ENCODE measurements at places on chromosomes 2 and 18.

- DNase-seq, result no peak
Measured at GRCh38 chr2:54618646-54619565, 104.6 kb upstream of the EML6 start.

- DNase-seq, result no peak
Measured at GRCh38 chr2:214987261-214987660, 151.2 kb downstream of the ABCA12 start.

DNA sequence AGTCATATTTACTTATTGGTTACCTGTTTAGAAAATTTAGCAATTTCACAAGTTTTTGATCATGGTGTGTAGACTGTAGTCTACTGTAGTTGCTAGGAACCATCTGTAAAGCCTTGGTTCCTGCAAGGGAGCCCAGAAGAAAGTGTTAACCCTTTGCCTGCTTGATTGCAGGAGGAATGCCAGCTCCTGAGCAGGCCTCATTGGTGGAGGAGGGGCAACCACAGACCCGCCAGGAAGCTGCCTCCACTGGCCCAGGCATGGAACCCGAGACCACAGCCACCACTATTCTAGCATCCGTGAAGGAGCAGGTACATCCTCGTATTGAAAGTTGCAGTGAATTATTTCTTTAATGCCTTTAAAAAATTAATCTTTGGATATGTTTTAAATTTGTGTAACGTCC lies 76.3 kb downstream of the PKP4 start:
- no peak for DNase-seq

DNA sequence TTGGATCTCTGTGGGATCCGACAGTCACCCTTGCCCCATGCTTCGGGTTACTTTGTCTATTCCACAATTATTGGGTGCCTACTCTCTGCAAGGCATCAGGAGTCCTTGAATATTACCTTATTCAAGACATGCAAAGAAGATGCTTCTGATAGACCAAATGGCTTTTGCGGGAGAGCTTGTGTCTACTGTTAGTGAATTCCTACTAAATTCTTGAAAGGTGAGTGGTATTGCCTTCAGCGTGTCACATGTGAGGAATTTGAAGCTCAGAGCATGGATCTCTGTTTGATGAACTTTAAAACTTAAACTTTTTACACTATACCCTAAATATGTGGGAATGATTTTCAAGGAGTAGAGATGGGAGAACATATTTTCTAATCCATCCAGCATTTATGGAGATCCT lies 184.4 kb downstream of the LTBP1 start:
- DNase-seq, result no peak

DNA sequence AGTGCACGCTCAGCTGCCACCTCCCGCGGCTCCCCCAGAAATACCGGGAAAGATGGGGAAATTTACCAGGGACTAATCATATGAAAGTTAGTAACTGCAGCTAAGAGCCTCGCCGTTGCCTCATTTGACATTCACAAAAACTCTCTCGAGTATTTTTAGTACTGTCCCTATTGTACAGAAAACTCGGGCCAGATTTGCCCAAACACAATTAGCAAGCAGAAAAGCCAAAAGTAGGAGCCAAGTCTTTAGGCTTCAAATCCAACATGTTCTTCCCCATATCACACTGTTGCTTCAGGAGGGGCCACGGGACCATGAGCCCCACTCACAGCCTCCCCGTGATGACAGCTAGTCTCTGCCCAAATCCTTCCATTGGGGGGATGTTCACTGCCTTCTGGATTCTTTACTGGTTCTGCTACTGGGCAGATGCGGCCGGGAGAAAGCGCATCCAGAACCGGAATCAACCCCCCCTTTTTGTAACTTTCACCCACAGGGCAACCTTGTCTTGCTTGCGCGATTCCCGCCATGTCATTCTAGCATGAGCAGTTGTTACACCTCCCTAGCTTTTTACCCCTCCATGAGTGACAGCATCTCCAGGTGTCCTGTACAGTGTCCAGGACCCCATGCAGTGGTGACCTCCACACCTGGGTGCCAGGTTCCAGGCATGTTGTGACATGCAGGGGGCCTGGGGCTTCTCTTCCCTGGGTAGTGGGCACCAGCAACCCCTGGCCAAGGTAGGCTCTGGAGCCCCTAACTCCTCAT lies 35.2 kb downstream of the CENPO start:
- no peak for DNase-seq

- no peak for DNase-seq
Measured at GRCh38 chr2:183950673-183951072, 647.7 kb upstream of the ZNF804A start.

- no peak for DNase-seq
Measured at GRCh38 chr2:128531856-128532255, 213.2 kb upstream of the HS6ST1 start.

- no peak for DNase-seq
Measured at GRCh38 chr2:187988348-187988747, 303.3 kb upstream of the GULP1 start.

DNA sequence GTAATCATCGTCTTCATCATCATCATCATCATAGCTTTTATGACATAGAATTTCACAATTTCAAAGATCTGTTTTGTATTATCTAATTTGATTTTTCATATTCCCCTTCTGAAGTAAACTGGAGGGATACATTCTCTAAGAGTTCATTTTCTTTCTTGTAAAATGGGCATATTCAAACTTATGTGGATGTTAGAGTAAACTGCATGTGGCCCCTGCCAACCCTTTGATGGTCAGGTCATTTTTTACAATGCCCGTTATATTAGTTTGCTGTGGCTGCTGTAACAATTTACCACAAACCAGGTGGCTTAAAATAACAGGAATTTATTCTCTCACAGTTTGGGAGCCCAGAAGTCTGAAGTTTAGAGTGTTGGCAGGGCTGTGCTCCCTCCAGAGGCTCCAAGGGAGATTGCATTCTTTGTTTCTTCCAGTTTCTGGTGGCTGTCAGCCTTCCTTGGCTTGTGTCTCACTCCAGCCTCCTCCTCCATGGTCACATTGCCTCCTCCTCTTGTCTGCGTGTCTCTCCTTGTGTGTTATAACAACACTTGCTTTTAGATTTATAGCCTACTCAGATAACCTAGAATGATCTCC lies 127.5 kb upstream of the MMADHC start:
- DNase-seq, result no peak

- no peak for DNase-seq
Measured at GRCh38 chr2:237961637-237962036, 5.2 kb upstream of the UBE2F start.

DNA sequence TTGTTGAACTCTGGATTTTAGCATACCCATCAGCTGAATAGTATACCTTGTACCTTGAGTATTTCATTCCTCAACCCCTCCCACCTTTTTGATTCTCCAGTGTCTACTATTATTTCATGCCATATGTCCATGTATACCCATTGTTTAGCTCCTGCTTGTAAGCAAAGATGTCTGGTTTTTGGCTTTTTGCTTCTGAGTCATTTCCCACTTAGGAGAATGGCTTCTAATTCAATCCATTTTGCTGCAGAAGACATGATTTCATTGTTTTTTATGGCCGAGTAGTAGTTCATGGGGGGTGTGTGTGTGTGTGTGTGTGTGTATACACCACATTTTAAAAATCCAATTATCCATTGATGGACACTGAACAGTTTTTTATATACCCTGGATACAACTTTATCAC lies 24.3 kb upstream of the MOCOS start:
- DNase-seq, result no peak

GRCh38 chr2:217972490-217972889 lies 30.3 kb downstream of the TNS1 start:
- DNase-seq, result no peak

- no peak for DNase-seq
Measured at GRCh38 chr2:195572895-195573683, 83.9 kb upstream of the SLC39A10 start.

- no peak for DNase-seq
Measured at GRCh38 chr2:36663295-36663694, 33.2 kb upstream of the VIT start.

- no peak for DNase-seq
Measured at GRCh38 chr18:8084160-8084559, 517.0 kb downstream of the PTPRM start.

- DNase-seq, result no peak
Measured at GRCh38 chr18:13147130-13147529, 71.4 kb upstream of the LDLRAD4 start.

DNA sequence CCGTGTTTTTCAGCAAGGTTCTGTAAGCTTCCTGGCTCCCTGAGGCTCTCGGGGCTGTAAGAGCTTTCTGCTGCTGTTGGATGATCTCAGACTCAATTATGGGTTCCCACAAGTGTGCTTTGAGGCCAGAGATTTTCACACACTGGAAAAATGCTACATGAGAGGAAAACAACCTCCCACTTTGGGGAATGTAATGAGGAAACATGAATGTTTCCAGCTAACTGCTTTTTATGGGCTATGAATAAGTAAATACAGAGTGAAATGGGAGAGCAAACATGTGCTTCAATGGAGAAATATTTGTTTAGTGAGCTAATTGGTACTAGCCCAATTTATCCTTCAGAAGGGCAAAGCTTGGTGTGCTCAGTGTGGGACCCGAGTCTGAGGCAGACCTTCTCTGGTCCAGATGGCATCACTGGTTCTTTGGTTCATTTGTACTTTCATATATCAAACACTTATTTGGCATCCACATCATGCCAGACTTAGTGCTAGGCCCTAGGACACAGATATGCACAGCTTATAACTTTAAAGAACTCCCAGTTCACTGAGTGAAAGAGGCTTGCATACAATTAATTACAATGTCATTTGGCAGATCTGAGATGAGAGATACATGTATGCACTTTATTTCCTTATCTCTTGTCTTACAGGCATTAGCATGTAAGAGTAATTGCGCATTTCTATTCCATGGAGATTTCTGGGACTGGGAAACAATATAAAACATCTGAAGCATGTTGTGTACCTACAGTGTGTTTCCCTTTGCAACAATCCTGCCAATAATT lies 248.8 kb downstream of the RDH14 start:
- DNase-seq, result no peak

DNA sequence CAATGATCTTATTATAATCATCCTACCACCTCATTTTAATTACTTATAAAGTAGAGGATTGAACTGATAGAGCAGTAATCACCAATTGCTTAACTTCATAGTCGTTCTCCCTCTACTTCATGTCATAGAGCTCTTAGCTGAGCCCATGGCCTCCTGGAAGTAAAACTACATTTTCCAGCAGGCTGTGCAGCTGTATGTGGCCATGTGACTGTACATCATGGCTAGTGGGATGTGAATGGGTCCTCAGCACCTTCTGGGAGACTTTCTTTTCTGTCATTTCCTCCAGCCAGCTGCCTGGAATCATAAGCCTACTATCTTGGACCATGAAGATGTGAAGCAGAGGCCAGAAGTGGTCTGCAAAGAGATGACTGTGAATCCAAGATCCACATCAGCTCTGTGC lies 128.7 kb upstream of the SKOR2 start:
- DNase-seq, result no peak

GRCh38 chr2:197263077-197263476 lies 47.5 kb downstream of the ANKRD44 start:
- no peak for DNase-seq

DNA sequence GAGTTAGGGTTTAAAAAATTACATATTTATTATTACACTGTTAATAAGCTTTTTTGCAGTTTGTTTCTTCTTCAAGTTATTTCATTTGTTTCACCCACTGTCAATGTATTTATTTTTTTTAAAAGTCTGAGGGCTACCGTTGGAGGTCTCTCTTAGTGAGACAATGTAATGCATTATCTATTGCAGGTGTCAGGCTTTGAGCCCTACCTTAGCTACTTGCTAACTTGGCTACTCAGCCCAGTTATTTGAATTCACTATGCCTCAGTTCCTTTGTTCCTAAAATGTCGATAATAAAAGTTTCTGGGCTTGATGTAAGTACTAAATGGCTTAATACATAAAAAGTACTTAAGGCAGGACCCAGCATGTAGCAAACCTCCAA lies 458 bp upstream of the TFPI start:
- no peak for DNase-seq

GRCh38 chr2:127950264-127950663 lies 64.5 kb upstream of the AMMECR1L start:
- no peak for DNase-seq

DNA sequence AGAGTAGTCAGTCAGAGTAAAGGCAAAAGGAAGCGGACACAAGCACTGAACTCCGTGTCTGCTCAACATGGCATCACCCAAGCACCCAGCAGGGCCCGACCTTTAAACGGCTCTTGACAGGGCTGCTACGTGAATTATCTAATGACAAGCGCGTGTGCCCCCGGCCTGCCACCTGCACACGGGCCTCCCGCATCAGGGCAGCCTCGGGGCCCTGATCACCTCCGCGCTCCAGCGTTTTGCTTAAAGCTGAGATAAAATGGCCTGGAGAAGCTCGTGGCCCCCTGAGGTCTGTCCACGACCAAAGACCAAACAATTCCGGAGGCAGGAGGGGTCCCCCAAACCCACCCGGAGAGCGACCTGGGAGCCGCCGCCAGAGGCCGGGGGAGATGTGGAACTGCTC lies 376 bp downstream of the NDUFA10 start:
- peak; percentile 9 for DNase-seq

- DNase-seq, result no peak
Measured at GRCh38 chr2:117321816-117322215, 492.7 kb upstream of the DDX18 start.

GRCh38 chr18:10524507-10525370 lies 1.1 kb upstream of the NAPG start:
- no peak for DNase-seq

DNA sequence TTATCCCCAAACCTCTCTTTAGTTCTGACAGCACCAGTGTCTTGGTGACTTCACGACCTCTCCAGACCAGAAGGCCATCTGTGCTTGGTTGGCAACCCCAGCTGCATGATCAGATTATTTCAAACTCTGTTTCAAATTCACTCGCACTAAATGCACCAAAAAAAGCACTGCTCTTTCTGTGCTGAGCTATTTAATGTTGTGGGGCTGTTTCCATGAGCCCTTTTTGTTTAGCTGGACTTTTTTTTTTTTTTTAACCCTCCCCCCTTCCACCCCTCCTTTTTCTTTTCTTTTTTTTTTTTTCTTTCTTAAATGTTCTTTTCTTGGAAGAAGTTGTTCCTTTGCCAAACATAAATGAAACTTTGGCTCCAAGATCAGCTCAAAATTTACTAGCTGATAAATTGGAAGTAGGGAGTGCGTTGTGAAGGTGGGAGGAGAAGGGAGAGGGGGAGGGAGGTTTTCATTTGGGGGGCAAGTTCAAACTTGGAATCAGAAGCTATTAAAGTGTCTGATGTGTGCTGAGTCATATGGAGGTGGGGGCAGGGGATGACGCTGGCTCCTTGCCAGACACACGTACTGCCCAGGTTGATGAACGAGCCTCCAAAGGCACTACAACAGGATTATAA lies 543.0 kb upstream of the TNP1 start:
- no peak for DNase-seq

GRCh38 chr18:80172056-80172455 lies 63.0 kb downstream of the ADNP2 start:
- no peak for DNase-seq

DNA sequence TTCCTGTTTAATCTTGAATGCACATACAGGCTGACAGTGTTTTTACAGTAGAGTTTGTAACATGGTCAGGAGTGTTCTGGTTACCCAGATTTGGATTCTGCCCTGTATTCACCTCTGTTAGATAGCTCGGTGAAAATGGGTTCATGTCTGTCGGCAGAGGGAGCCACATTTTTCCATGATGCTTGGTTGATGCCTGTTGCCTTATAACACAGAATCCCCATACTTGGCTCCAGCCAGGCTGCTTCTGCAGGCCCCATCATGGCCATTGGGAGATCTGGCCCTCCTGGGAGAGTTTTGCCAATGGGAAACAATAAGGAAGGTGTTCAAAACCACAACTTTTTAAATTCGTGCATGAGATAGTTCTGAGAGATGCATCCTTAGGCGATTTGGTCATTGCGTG lies 78.1 kb downstream of the WDSUB1 start:
- DNase-seq, result no peak
